ENCODE measurements at places on chromosomes 2 and 18. TPM values are rescaled to one million over a fixed set of nuclear protein-coding genes. Genes with fewer than 3 reads are reported as not detected.

- no peak for DNase-seq
These were observed 68.1 kb downstream of the FMNL2 start for GRCh38 chr2:152402780-152403759.

CHRNG gene
- total RNA-seq: 0.83 TPM

DNA sequence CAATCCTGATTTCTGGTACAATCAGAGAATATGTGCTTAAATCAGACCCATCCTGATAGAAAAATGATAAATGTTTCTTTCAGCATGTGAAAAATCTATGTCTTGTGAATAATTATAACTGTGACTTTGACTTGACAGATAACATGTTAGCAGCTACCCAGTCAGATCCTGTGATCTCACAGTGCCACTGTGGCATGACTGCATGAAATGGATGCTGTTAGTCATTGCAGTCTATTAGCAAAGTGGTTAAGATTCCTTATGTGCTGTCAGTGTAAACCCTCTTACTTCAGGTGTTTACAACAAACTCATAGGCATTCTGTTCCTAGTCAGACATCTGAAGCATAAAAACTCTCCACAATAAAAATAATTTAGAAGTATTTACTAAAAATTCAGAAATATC lies 244.6 kb upstream of the RND3 start:
- DNase-seq: peak; percentile 74

DNA sequence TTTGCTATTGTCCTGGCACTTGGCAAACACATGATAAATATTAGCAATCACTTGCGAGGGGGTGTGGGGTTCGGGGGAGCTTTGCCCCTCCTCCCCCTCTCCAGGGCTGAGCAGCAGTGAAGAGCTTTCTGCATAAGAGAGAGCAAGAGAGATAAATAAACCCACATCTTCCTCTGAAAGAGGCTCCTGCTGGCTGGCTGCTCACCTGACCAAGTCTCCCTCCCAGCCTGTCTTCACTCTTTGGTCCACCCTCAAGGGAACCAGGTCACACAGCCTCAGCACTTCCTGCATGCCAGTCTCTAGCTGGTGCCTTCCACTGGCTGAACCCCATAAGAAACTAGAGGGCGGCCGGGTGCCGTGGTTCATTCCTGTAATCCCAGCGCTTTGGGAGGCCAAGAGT lies 18.5 kb upstream of the YWHAQ start:
- no peak for DNase-seq

CRYGC gene
- total RNA-seq: not detected

SERPINB3 gene
- total RNA-seq: not detected

DNA sequence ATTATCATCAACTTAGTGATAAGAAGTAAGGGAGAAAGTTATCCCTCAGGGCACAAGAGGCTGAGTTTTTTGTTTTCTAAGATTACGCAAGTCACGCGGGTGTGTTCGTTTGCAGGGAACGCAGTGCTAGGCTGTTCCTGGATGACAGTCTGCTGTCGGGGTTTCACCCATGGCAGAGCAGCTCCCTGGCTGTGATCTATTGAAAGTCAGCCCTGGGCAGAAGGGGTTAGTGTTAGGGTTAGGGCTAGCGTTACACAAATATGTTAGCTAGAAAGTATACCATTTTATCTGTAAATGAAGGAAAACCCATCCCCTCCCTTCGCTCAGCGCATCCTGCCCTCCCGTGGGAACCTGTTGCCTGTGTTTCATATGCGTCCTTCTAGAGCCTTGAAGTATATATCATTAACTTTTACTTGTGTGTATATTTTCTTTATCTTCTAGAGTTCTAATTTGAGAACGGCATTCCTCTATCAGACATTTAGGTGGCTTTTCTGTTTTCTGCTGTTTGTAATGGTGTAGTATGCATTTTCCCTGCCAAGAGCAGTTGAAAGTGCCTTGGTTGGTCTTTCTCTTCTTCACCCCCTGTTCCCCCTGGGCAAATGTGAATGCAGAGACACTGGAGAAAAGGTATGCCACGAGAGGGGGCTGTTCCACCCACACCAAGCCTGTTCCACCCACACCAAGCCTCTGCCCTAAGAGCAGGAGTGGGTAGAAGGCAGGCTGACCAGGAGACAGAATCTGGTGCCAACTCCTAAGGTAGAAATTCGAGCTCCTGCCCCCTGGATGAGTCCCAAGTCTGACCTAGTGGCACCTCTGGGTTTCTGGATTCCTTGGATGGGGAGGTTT lies 47.0 kb downstream of the ARMC9 start:
- no peak for DNase-seq

ZC3H8 gene
- 3.4 TPM for total RNA-seq

CMPK2 gene
- not detected for total RNA-seq

COL5A2 gene
- 187 TPM for total RNA-seq

GRCh38 chr18:65610939-65611338 lies 139.9 kb upstream of the CDH7 start:
- DNase-seq: no peak

DNA sequence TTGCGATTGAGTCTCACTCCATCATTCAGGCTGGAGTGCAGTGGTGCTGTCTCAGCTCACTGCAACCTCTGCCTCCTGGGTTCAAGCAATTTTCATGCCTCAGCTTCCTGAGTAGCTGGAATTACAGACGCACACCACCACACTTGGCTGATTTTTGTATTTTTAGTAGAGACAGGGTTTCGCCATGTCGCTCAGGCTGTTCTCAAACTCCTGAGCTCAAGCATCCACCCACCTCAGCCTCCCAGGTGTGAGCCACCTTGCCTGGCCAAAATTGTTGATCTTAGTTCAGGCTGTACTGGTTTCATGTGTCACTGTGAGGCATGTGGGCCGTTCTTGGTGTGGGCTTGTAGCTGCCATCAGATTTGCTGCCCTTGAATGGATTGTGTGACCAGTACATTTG lies 18.1 kb downstream of the CD8A start:
- no peak for DNase-seq

DNA sequence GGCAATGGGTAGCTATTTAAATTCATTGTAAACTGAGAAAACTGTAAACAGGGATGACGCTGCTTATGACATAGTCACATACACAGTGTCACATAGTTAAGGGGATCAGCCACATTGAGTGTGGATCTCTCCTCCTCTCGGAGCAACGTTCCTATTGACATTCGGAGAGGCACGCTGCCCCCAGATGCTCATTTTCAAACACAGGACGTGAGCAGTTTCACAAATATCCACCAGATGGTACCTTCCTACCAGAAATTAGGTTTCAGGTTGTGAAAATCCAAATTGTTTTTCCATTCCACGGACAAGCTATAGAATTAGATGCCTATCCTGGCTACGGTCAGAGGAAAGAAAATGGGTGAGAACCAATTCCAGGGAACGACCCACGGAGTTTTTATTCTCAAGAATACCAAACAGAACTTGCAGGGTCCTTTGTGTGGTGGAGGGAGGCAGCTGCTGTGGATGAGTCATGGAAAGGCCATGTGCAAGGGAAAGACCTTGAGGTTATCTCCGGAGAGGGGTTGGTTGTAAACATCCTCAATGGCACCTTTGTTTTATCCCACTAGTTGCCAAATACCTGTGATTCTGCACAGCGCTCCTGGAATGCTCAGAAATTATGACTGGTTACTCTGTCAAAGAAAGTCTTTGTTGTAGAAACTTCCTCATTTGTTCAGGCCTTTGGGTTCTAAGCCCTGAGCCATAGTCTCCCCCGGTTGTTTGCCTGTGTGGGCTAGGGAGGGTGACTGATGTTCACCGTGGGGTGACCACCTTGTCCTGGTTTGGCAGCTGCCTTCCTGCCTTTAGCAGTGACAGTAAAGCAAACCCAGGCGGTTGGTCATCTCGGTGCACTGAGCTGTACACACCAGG lies 88.0 kb downstream of the ACTR3 start:
- peak; percentile 82 for DNase-seq

DNA sequence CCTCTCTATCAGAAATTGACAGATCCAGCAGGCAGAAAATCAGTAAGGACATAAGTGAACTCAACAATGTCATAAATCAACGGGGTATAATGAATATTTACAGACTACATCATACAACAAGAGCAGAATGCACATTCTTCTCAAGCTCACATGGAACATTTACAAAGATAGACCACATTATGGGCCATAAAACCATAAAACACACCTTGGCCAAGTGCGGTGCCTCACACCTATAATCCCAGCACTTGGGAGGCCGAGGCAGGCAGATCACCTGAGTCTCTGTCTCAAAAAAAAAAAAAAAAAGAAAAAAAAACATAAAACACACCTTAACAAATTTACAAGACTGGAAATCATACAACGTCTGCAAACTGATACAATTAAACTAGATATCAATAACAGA lies 36.7 kb downstream of the FBXO15 start:
- DNase-seq: no peak

- no peak for DNase-seq
These were observed 392.7 kb upstream of the SLC8A1 start for GRCh38 chr2:40844353-40845277.

GRCh38 chr2:153536115-153536514 lies 57.6 kb upstream of the RPRM start:
- no peak for DNase-seq

- DNase-seq: no peak
These were observed 1297.1 kb downstream of the DPP10 start for GRCh38 chr2:115739574-115739973.

MEX3C gene
- 37.6 TPM for total RNA-seq

DNA sequence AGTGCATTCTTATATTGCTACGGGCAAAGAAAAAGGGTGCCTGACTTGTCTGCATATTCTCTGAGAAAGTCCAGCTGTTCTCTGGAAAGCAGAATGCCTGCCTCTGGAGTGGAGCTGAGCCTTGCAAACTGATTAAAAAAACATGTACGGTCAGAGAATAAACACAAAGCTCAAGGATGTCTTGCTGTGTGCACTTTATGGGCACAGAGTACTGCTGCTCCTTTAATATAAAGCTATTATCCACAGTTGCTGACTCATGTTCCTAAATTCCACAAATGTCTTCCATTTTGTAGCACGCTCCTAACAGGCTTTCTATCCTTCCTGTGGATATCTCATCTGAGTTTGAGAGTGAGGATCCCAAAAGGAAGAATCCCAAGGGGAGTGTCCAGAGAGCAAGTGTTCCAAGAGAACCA lies 229.0 kb downstream of the MREG start:
- DNase-seq: peak; percentile 67

CCDC85A gene
- total RNA-seq: 0.57 TPM

CD207 gene
- not detected for total RNA-seq

RAPH1 gene
- 66.0 TPM for total RNA-seq

DNA sequence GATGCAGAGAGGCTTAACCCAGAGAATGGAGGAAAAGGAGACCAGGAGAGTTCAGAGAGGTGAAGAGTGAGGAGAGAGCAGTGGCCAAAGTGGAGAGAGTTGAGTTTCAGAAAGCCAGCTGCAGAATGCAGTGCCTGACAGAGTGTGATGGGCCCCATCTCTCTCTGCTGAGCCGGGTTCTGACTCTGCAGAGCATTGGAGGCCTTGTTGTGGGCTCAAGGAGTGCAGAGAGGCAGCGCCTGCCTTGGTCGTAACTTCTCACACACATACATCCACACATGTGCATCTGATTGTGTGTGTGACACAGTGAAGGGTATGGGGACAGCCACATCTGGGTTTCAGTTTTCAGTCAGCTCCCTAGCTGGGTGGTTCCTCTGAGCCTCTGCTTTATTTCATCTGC lies 58.8 kb downstream of the AGAP1 start:
- DNase-seq: no peak

DNA sequence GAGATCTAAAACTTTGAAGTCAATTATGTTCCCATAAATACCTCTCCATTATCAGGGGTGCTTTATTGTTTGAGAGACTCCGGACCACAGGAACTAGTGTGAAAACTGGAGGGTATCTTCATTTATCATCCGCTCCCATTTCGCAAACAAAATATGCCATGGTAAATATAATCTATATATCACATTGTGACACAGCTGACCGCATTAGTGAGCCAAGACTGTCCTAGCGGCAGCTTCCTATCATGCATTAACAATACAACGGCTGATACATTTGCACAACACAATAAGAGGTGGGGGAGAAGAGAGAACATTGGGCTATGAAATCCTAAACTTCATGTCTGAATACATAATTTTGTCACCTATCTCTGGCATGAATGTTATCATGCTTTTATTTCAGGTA lies 29.5 kb downstream of the BCL11A start:
- no peak for DNase-seq

NPHP1 gene
- 4.8 TPM for total RNA-seq

- no peak for DNase-seq
These were observed 30.1 kb downstream of the TPRKB start for GRCh38 chr2:73707058-73707457.

SKOR2 gene
- total RNA-seq: not detected

DNA sequence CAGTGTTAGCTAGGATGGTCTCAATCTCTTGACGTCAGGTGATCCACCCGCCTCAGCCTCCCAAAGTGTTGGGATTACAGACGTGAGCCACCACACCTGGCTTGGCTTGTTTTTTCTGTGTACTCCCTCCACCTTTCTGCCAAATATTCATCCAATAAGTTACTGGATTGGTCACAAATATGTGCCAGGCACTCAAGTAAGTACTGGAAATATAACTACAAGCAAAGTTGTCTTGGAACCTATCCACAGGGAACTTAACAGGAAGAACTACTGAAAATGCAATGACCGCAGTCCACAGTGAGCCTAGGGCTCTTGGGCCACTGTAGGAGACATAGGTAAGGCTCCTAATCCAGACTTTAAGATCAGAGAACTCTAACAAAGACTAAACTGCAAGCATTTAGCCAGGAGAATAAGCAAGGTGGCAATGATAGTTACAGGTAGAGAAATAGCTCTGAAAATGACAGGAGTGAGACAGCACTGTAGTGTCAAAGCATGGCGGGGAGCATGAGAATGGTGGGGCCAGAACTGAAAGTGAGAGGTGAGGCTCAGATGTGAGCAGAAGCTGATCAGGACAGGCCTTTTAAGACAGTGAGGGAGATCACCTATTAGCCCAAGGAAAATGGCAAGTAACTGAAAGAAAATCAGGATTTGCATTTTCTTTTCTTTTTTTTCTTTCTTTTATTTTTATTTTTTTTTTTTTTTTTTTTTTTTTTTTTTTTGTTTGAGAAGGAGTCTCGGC lies 252.1 kb downstream of the RBM43 start:
- no peak for DNase-seq

DNA sequence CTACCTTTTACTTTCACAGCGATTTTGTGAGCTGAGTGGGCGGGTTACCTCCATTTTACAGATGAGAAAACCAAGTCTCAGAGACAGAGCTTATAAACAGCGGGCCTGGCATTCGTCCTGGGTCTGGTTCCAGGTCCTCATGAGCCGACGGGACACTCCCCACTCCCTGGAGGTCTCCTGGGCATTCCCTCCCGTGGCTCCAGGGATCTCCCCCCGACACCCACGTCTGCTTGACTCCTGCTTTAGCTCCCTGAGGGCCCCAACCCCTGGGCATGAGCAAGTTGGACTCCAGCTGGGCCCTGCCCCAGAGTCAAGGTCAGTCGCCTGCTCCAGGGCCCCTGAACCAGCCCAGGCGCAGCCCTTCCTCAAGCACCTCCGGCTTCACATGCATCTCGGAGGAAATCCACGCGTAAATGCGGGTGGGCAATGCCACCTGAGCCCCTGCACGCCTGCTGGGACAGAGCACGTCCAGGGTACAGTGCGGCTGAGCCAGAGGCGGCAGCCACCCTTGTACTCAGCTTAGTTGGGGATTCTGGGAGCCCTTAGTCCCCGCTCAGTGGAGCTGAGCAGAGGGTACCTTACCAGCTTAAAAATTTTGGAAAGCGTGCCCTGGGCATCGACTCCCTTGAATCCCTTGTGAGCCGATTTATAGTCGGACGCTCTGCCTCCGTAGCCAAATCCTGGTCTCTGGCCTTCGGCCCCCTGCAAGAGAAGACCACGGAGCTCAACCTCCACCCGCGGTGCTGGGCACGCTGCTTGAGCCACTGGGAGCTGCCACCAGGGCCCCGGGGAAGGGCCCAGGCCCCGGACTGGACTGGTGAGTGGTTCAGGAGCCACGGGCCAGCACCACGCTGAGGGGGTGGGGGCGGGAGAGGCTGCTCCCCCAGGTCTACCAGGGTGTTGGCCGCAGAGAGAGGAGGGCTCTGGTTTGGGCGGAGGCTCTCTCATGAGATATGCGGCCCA lies 148.1 kb downstream of the MBP start:
- no peak for DNase-seq
